ENCODE measurements at places on chromosomes 12 and 14.

- no peak for DNase-seq
Observed at GRCh38 chr12:123843912-123844748, 82.0 kb downstream of the DNAH10 start.

- DNase-seq = no peak
Observed at GRCh38 chr12:67068204-67068731, 200.9 kb upstream of the CAND1 start.

DNA sequence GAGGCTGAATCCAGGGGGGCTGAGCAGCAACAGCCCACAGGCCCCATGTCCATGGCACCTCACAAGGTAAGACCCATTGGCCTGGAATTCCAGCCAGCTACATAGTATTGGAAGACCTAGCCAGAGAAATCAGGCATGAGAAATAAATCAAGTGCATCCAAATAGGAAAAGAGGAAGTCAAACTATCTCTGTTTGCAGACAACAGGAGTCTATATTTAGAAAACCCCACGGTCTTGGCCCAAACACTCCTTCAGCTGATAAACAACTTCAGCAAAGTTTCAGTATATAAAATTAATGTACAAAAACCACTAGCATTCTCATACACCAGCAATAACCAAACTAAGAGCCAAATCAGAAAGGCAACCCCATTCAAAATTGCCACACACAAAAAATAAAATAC is 16.9 kb downstream of the PDE6H start:
- DNase-seq = no peak

GRCh38 chr14:54622192-54622958 is 55.4 kb downstream of the SAMD4A start:
- DNase-seq = no peak

DNA sequence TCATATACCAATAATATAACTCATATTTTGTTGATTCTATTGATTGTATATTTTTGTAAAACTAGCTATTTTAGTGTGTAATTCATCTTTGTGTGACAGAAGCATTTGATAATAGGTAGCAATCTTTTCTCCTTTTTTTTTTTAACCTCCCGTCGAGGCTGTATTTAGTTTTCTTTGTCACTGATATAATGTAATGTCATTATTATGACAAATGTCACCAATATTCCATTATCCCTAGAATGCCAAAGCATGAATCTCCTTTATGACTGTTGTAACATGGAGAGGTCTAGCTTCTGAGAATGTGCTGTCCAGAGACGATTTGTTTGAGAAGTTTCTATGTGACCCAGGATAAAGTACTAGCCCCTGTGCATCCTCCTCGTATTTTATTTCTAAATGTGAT is 639.0 kb upstream of the ATXN7L3B start:
- DNase-seq = no peak

GRCh38 chr14:62209287-62209899 is 447.2 kb downstream of the SNAPC1 start:
- no peak for DNase-seq

DNA sequence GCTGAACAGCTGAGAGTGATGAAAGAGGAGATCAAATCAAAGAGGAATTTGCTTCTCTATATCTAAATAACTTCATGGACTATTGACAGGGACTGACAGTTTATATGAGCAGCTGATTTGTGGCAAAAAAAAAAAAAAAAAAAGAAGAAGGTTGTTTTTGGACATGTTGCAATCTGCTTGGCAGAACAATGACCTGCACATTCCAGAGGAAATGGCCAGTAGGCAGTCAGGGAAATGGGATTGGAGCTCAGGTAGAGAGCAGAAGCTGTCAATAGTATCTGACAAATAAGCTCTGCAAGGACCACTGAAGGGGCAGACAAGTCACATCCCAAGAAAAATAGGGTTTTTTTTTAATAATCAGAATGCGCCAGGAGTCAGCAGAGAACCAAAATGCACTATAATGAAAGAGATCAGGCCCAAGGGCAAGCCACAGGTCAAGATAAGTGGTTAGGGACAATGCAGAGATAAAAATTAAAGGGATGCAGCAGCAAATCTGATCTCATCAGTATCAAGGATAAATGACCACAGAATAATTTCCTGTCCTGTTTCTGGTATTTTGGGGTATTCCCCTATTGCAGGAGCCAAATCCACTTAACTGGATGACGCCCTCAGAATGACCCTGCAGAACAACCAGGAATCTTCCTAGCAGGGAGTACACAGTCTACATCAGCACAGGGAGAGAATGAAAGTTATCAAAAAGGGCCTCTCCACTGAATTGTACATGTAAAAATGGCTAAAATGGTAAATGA is 22.6 kb upstream of the DUSP16 start:
- DNase-seq = no peak

DNA sequence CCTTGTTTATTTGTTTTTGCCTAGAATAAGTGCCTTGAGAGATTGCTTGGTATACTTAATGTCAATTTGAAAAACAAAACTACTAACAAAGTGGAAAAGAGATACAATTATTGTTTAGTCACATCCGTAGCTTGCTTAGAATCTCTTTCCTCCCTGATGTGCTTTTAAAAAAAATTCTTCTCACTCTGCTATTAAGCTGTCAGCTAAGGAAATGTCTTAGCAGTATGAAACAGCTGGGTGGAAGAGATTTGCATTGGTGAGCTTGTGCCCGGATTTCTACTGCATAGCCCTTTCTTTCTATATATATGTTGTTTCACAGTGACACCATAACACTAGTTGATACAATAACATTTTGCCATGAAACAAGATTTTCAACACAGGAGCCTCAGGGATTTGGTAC is 229.4 kb upstream of the RGS6 start:
- DNase-seq = no peak

GRCh38 chr12:49121047-49121696 is 10.0 kb downstream of the TUBA1B start:
- DNase-seq = no peak

GRCh38 chr14:32662211-32662610 is 276.5 kb upstream of the NPAS3 start:
- DNase-seq = no peak

DNA sequence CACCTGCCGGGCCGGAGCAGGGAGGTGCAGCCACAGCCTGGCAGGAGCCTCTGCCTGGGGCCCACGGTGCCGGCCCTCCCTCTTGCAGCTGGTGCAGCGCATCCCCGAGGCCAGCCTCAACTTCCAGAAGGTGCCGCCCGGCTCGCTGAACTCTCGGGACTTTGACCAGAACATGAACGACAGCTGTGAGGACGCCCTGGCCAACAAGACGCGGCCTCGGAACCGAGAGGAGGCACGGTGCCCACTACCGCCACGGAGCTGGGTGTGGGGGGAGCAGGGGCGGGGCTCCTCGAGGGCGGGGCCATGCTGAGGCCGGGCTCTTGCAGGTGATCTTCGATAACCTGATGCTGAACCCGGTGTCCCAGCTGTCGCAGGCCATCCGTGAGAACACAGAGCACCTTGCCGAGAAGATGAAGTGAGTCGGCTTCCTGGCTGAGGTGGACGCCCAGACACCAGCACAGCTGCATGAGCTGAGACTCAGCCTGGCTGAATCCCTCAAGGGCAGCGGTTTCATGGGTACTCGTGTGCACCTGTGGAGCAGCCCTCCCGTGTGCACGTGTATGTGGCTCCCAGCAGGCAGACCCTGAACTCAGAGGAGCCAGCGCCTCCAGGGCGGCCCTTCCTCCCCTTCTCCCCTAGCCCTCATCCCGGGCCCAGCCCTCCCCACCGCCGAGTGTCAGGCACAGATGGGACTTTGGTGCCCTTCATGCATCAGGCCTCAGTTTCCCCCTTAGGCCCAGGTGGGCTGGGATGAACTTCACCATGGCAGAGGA is 28.6 kb downstream of the CEP170B start:
- no peak for DNase-seq

DNA sequence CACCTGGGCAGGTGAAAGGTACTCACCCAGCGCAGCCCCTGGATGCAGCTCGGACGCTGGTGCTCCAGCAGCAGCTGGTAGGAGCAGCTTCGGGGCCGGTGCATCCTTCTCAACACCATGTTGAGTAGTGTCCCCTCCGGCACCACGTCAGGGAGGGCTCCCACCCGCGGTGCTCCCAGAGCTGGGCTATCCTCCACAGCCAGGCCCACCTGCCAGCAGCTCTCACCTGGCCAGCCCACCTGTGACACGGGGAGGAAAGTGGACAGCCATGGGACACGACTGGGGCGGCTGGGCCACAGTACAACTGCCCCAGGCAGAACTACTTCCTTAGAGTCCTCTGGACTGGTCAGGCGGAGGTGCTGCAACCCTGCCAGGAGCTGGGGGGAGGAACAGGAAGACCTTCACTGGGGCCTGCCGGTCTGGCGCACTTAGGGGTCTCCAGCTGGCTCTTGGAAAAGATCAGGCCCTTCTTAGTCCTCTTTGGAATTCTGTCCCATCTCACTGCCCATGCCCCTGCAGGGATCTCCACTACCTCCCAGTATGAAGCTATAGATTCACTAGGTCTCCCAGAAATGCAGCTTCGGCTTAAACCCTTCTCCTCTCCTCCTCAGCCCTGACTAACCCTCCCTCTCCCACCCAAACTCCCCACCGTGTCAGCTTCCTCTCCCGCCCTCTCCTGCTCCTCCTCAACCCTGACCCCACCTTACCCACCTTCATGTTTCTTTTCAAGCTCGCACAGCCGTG is 668 bp downstream of the RAPGEF3 start:
- DNase-seq = no peak

DNA sequence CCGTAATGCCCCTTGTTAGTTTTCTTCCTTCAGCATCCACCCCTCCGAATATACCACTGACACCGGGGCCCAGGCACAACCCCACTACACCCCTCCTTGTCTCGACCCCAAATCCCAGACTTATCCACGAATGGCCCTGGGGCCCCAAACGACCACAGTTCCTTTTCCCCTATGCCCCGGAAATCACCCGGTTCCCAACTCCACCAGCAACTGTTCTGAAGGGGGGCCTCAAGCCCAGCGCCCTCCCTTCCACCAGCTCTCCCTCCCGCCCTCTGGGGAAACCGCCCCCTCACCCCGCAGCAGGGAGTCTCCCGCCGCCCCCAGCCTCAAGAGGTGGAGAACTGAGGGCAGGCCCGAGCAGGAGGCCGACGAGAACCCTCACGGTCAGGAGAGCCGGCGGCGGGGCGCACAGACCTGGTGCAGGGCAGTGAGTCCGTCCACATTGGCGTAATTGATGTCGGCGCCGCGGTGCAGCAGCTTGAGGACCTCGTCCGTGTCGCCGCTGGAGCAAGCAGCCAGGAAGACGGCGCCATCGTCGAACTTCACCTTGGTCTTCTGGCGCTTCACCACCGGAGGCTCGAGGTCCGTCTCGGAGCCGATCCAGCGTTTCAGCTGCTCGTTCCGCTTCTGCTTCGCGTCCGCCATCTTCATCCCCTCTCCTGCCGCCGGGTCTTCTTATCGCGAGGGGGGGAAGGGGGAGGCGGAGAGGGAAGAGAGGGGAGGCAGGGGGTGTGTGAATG is 446 bp downstream of the PPP1R12A start:
- peak; percentile 54 for DNase-seq

DNA sequence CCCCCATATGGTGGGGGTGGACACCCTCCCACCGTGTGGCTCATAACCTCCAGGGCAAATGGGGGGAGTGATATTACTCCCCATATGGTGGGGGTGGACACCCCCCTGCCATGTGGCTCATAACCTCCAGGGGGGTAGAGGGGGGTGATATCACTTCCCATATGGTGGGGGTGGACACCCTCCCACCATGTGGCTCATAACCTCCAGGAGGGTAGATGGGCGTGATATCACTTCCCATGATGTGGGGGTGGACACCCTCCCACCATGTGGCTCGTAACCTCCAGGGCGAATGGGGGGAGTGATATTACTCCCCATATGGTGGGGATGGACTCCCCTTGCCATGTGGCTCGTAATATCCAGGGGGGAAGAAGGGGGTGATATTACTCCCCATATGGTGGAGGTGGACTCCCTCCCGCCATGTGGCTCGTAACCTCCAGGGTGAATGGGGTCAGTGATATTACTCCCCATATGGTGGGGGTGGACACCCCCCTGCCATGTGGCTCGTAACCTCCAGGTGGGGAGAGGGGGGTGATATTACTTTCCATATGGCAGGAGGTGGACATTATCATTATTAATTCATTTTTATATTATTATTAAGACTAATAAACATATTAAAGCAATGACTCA is 51.2 kb upstream of the OXA1L start:
- no peak for DNase-seq

- DNase-seq = no peak
Observed at GRCh38 chr12:115204957-115205754, 521.2 kb upstream of the TBX3 start.

GRCh38 chr12:105040476-105040875 is 43.8 kb downstream of the ALDH1L2 start:
- DNase-seq = no peak

DNA sequence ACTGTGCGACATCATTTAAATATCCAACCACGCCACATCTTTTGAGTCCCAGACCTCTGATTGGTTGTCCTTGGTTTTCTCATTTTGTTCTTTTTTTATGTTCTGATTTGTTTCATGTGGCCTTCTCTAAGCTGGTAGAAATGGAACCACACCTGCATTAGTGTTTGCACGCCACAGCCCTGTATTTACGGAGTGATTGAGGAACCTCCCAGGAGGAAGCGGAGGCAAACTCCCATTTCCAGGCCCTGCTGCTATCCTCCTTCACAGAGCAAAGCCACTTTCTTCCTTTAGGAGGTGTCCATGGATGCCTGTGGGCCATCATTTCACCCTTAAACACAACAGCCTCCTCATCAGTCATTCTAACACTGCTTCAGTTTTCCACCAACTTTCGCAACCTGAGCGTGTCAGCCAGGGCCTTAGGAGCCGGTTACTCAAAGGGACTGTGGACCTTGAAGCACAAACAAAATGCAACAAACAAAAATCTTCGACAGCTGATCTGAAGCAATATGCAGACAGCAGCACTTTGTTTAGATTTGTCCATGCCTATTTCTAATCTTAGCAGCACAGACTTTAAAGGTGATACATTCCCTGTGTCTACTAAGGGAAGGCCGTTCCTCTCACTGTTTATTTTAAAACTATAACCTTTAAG is 1258.1 kb upstream of the TMEM132C start:
- no peak for DNase-seq

- DNase-seq = no peak
Observed at GRCh38 chr14:36996133-36996856, 176.1 kb downstream of the SLC25A21 start.

DNA sequence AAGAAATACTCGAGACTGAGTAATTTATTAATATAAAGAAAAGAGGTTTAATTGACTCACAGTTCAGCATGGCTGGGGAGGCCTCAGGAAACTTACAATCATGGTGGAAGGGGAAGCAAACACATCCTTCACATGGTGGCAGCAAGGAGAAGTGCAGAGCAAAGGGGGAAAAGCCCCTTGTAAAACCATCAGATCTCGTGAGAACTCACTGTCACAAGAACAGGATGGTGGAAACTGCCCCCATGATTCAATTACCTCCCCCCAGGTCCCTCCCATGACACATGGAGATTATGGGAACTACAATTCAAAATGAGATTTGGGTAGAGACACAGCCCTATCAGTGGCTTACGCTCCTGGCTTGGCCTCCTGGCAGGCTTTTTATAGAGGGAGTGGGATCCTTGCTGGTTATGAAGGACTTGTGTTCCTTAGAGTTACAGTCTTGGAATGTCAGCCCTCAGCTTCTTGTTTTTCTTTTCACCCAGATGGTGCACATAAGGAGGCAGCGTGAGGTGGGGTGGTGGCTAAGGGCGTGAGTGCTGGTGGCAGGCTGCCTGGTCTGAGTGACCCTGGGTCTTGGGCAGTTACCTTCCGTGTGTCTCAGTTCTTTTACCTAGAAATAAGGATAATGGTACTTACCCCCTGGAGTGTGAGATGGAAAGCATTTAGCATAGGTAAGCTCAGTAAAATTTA is 25.7 kb downstream of the TRAF3 start:
- no peak for DNase-seq

GRCh38 chr14:104144453-104144790 is 6.0 kb downstream of the KIF26A start:
- DNase-seq = no peak

All from immature natural killer cell (primary cell).